NCI-H187 (cell line): ENCODE measurements at places on chromosomes 16 and 17.

- DNase-seq, result no peak
Measured at GRCh38 chr16:58577141-58577540, 52.5 kb downstream of the CNOT1 start.

DNA sequence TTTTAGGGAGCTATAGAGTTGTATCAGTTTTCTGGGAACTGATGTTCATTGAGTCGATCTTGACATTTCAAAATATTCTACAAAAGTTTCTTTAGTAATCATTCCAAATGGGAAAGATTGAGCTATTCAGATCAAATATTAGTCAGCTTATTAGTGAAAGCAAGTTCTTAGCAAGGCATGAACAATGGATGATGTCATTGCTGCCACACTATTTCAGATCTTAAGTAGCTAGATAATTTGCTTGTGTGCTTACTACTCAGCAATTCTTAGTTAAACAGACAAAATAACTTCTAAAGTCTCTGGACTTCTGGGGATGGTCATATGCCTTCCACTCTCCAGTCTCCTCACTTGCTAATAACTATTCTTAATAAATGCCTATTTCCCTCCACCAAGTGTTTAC, 69.0 kb upstream of the CDH8 start:
- no peak for DNase-seq

DNA sequence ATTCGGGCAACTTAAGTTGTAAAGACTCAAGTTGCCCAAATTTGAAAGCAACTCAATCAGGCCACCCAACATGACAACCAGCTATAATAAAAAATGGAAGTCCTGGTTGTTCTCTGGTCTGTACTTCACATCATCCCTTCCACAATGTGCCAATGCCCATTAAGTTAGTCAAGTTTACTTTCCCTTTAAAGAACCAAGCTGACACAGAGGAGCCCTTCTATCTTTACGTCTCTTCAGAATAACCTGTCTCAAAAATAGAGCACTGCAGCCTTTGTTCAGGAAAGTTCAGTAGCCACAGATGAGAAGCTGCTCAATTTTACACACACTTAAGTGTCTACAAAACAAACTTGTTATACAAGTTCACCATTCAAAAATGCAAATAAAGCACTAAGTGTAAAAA, 75.1 kb upstream of the C17orf78 start:
- no peak for DNase-seq

DNA sequence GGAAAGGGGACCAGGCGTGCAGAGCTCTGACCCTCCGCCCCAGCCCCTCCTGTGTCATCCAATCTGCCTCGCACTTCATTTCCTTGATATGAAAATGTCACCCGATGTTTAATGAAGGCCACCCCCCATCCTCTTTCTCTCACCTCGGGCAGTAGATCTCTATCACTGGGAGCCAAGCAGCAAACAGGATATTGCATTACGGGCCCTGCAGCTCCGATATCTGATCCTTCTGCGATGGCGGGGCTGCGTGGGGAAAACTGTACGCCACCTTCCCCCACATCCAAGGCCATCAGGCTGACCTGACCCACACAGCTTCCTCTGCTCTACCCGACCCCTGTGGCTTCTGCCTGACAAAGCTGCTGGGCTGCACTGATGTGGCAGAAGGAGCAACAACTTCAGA, 74.9 kb downstream of the DYNLRB2 start:
- no peak for DNase-seq
